Activated B cell treated with CpG ODN at 0.5 μM for 24 hours (primary cell): ENCODE measurements at places on chromosomes 3 and 15.

- DNase-seq, result no peak
Observed at GRCh38 chr3:45991341-45991740, 4.3 kb downstream of the FYCO1 start.

GRCh38 chr3:122263058-122263457 is 62.0 kb upstream of the CSTA start:
- DNase-seq, result no peak

GRCh38 chr15:93366387-93367100 is 277.5 kb upstream of the RGMA start:
- DNase-seq, result no peak

- DNase-seq, result no peak
Observed at GRCh38 chr3:153080778-153081240, 81.2 kb upstream of the RAP2B start.

DNA sequence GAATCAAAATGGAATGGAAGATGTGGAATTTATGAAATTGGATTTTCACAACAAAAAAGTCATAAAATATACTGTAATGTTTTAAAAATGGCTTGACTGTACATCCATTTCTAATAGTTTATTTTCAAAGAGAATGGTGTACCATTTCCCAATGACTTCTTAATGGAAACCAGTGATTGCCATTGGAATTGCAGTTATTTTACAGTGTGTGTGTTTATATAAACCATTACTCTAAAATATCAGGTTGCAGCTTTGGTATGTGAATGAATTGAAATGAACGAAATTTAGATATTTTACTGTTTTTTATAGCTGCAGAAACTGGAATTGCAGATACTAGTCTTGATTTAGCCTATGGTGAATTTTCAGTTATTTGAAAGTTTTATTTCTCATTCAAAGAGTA is 165.6 kb downstream of the UBE2E2 start:
- no peak for DNase-seq

GRCh38 chr3:186705882-186706780 is 11.0 kb upstream of the KNG1 start:
- DNase-seq, result no peak

- no peak for DNase-seq
Observed at GRCh38 chr3:134326760-134327593, 47.3 kb downstream of the AMOTL2 start.

- DNase-seq, result no peak
Observed at GRCh38 chr15:96583671-96584070, 253.2 kb downstream of the NR2F2 start.

DNA sequence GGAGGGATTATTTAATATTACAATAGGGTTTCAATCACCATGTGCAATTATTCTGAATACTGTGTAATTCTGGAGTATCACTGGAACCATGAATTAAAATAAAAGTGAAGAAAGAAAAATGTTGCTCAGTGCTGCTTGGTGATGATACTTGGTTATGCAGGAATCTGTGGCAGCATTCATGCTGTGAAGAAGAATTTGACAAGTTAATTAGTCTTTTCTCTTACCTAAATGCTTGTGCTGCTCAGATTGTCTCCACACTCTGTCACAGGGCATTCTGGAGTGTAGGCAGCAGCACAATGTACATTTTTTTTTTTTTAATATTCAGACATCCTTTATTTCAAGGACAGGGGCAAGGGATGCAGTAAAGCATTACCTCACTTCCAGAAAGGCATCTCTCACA is 749.3 kb upstream of the CADM2 start:
- no peak for DNase-seq

GRCh38 chr15:68234060-68234459 is 4.5 kb upstream of the CLN6 start:
- DNase-seq, result no peak

DNA sequence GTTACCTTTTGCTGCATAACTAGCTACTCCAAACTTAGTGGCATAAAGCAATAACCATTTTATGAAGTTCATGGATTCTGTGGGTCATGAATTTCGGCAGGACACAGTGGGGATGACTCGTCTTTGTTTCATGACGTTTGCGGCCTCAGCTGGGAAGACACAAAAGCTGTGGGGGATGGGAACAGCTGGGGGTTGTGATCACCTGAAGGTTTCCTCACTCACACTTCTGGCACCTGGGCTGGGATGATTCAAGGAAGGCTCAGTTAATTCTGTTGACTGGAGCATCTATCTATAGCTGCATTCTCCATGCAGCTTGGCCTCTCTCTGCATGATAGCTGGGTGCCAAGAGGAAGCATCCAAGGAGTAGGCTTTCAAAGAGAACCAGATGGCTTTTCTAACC is 332.8 kb downstream of the ULK4 start:
- no peak for DNase-seq

DNA sequence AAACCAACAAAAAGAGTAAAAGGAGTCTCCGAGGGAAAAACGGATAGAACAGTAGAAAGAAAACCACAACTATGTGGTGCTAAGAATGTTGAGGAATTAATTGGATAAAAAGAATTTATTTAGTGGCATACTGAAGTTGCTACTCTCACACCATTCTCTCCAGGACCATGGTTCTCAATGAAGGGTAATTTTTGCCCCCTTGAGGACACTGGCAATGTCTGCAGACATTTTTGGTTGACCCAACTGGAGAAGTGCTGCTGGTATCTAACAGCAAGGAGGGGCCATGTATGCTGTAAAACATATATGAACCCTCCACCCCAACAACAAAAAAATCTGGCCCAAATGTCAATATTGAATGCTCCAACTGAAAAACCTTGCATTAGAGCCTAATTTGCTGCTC is 85.9 kb upstream of the CSPG5 start:
- no peak for DNase-seq

- no peak for DNase-seq
Observed at GRCh38 chr3:13484851-13485590, 4.9 kb downstream of the HDAC11 start.

GRCh38 chr3:100216713-100217112 is 44.1 kb upstream of the TBC1D23 start:
- no peak for DNase-seq

DNA sequence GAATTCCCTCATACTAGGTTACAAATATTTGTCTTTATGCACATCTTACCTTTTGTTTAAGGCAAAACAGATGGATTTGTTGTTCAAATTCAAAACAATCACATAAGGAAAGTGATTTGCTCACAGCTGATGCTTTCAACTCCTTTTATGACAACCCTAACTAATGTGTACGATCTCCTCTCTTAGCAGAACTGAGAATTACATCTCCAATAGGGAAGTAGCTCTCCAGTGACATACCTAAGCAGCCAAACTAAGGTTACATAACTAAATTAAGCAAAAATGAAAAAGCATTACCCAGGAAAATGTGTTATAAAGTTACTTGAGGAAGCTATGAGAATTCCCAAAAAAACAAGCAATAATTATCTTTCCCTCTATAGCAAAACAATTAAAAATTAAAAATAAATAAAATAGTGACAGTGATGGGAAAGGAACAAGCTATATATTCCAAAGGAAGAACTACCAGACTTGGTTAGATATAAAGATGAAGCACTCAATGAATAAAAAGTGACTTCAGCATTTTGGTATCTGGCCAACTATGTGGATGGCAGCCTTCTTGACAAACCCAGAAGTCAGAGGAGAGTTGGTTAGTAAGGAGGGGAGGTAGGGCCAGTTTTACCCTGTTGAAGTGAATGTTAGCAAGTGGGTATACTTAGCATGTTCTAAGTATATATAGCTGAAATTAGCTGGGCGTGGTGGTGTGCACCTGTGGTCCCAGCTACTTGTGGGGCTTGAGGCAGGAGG is 32.4 kb downstream of the PEAK1 start:
- no peak for DNase-seq

GRCh38 chr3:119700269-119700919 is 2.4 kb upstream of the CFAP91 start:
- DNase-seq, result no peak

DNA sequence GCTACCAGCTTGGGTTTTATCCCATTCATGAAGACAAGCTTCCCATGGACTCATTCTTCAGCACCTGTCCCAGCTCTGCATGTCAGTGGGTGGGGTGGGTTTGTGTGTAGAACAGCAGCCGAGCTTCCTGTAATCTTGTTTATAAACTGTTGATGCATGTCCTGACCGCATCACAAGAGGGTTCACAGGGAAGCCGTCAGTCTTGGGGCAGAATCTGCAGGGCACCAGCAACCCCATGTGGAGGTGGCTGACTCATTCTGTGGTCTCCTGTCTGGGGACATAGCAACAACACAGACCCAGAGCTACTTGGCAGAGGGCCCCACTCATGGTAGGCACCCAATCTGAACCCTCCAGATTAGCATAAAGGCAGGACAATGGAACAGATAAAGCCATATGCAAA is 35.6 kb downstream of the DAPK2 start:
- peak; percentile 61 for DNase-seq

DNA sequence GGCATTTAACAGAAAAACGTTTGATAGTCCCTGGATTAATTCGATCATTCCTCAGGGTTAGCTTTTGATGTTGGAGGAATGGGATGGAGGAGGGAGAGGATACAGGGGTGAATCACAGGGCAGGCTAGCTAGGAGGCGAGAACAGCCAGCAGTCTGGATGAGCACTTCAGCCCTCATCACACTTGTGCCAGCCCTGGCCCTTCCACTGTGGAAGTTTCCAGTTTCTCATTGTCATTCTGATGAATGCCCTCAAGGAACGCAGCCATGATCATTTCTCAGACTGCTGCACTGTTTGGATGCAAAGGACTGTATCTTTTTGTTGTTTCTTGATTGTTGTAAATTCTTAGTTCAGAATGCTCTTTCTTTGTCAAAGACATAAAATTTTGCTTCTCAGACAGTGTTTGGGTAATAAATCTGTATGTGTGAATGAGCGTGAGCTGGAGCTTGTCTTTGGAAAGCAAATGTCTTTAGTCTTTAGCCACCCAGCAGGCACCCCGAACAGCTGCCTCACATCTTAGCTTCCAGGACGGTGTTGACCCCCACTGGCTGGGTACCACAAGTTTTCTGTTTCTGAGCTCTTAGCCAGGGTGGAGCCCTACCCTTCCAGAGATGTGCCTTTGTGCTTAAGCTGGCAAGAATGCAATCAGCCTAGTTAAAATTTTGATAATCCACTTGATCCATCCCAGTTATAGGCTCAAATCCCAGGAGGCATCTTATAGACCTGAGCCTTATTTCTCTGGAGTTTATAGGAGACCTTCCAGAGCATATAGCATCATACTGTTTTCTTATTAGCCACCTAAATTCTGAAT is 121.1 kb downstream of the PDCD6IP start:
- no peak for DNase-seq

DNA sequence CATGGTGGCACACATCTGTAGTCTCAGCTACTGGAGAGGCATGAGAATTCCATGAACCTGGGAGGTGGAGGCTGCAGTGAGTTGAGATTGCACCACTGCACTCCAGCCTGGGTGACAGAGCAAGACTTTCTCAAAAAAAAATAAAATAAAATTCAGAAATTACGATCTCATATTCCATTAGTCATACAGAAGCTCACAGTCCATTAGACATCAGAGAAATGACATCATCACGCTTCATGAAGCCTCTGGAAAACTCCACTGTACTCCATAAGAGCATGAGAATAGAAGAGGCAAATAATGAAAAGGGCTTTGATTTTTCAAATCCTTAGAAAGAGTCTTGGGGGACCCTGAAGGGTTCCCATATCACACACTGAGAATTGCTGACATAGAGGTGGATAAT is 145.0 kb upstream of the MITF start:
- no peak for DNase-seq

DNA sequence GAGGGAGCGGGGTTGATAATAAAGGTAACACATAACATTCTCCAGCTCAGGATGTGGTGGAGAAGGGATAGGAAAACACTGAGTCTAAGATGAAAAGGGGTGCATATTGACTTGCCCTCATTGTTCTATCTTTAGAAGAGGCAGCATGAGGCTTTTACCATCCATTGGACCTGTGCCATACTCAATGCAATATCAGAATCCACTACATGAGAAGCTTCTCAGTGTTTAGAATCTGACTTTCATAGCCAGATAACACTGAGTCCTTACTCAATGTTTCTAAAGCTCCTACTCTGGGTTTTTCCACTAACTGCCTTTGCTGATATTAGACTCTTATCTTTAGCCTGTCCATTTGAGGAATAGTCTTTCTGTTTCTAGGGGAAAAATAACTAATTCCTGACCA is 24.3 kb upstream of the GADL1 start:
- DNase-seq, result no peak

DNA sequence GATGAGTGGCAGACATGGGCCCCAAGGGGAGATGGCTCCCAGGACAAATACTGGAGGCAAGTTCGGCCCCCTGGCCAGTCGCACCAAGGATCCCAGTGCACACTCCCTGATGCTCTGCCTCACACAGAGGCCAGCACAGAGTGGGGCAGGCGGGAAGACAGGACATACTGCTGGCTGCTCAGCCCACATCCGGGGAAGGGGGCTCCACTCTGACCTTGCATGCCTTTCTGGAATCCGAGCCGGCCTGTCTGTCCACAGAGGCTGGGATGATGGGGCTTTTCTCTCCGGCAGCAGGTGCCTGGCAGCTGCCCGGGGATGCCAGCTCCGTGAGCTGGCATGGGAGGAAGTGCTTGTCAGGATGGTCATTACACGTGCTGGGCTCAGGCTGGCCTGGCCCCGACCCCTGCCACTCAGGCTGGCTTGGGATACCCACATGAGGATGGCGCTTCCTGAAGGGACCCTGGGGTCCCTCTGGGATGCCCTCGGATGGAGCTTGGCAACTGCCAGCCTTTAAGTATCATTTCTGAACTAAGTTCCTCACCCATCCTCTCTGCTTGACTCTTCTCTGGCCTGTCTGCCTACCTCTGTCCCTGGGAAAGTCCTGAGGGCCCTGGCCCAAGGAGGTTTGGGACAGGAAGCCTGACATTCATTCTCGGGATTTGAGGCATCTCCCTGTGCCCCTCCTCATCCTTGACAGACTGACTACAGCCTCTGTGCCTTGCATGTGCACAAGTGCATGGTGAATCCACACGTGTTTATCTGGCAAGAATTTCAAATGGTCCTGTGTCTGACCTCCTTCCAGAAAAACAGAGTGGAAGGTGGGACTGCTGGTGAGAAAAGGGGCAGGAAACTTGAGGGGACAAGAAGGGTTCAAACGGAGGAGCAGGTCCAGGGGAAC is 46.5 kb downstream of the EXOG start:
- no peak for DNase-seq

DNA sequence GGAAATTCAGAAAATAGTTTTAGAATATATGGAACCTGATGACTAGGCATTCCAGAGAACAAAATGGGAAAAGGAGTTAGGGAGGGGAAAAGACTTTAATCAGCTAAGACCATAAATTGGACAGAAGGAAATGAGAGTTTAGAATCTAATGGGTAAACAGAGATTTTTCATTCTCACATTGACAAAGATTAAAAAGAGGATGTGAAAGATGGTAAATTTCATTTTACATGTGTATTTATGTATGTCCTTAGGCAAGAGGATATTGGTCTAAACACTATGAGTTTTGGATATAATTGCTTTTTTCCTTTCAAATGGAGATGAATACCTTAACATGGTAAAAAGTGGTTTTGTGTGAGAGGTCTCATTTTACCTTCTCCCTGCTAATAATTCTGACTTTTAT is 1021.9 kb downstream of the NSUN3 start:
- DNase-seq, result no peak
